ENCODE measurements at places on chromosomes 2 and 18.

- no peak for DNase-seq
These were observed 23.7 kb downstream of the FARP2 start for GRCh38 chr2:241379481-241380480.

- no peak for DNase-seq
These were observed 197 bp downstream of the GDF7 start for GRCh38 chr2:20667151-20667530.

DNA sequence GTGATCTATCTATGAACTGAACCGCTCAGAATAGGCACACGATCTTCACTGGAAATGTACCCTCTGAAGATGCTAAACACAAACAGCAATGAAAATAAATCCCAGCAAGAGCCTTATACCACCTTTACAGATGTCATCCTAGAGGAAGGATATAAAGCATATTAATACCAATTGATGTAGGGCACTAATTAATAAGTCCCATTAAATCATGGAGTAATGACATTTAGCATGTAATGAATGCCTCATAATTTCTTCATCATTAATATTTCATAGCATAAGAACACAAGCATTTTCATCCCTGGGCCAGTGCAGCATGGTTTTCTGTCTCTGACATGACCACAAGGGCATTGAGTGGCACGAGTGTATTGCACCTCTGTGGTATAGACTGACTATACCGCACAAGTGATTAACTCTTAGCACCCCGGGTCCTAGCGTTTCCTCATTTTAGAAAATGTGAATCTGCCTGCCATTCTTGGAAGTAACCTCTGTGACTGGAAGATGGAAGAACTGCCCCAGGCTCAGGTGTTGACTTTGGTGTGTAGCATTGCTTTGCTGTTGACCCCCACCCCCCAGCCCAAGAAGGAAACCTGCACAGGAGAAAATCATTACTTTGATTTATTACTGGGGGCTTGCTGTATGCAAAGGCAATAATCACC is 1.4 kb upstream of the TMEM178A start:
- DNase-seq, result no peak

DNA sequence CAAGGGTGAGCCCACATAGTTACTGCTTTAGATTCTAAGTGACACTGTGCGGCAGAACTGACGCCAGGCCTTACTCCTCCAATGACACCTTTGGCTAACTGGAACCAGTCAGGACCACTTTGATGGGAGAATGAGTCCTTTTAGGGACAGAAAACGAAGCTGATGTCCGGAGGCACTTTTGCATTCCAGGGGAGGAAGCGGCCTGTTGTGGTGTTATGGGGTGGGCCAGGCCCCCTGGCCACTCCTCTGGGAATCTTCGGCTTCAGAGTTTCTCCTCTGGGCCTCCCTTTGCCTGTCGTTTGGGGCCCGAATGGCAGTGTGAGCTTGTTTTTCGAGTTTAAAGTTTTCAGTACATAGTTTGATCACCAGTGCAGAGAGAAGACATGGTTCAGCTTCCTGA is 65.9 kb downstream of the MBP start:
- DNase-seq, result no peak
